ENCODE measurements at places on chromosomes 6 and 20. TPM values are rescaled to one million over a fixed set of nuclear protein-coding genes. Genes with fewer than 3 reads are reported as not detected.

- DNase-seq, result no peak
Observed at GRCh38 chr6:81589465-81590313, 162.8 kb downstream of the TENT5A start.

GRCh38 chr6:108869876-108870275 is 21.7 kb downstream of the ARMC2 start:
- DNase-seq, result no peak

DNA sequence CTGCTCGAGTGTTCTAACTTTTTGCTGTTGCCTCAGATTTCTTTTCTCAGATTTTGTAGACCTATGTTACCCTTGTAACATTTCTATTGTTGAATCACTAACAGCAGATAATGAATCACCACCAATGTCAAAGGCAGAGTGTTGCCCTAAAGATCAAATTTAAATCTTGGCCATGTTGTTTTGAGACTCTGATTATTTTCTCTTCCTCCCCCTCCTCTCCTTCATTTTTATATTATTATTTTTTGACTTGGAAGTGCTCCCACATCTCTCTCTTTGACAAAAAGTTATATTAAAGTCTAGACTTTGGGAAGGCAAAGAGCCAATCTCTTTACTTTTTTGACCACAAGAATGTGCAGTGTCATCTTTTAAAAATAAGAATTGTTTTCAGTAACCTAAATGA is 422.7 kb downstream of the NKAIN2 start:
- no peak for DNase-seq

DNA sequence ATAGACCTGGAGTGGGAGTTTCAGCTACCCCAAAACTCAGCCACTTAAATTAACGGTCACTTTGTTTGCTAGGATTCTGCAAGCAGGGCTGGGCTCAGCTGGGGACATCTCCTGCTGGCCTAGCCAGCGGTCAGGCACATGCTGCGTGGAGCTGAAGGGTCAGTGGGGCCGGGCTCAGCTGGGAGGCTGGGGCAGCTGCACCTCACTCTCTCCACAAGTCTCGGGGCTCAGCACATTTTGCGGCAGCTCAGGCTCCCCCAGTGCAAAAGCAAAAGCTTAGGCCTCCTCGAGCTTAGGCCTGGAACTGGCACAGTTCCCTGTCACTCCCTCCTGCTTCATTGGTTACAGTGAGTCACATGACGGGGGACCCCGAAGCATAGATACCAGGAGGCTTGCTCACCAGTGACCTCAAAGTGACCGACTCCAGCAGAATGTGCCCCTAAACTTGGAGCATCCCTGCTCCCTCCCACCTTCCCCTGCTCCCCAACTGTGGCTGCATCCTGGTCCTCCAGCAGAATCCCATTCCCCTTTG is 80.6 kb upstream of the CST7 start:
- no peak for DNase-seq

GRCh38 chr6:156538875-156539660 is 238.1 kb upstream of the ARID1B start:
- DNase-seq, result no peak

GRCh38 chr6:148981515-148981914 is 234.7 kb downstream of the UST start:
- DNase-seq, result no peak

DNA sequence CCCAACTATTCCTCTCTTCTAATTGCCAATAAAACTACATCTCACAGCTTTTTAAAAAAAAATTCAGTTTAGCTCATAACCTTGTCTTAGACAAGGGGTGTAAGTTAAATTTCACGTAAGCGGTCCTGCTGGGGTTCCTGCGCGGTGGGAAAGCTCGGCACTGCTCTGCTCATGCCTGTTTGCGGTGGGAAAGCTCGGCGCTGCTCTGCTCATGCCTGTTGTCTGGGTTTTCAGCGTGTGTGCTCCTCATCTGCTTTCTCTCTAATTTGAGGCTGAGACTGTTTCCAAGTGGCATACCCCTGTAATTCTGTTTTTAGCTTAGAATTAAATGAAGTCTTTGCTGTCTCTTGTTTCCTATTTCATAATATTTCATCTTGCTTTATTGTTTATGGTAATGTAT is 18.6 kb downstream of the ARID1B start:
- no peak for DNase-seq

- DNase-seq, result peak; percentile 51
Observed at GRCh38 chr20:25148181-25148981, 47.1 kb upstream of the ENTPD6 start.

GRCh38 chr6:56289721-56290120 is 42.3 kb upstream of the COL21A1 start:
- DNase-seq, result no peak

- DNase-seq, result no peak
Observed at GRCh38 chr20:38501858-38502436, 29.3 kb downstream of the RALGAPB start.

Gene NKX2-2
- total RNA-seq, result not detected

Gene FGD2
- total RNA-seq, result 20.5 TPM

- DNase-seq, result peak; percentile 57
Observed at GRCh38 chr20:56439771-56440291, 27.8 kb downstream of the CASS4 start.

DNA sequence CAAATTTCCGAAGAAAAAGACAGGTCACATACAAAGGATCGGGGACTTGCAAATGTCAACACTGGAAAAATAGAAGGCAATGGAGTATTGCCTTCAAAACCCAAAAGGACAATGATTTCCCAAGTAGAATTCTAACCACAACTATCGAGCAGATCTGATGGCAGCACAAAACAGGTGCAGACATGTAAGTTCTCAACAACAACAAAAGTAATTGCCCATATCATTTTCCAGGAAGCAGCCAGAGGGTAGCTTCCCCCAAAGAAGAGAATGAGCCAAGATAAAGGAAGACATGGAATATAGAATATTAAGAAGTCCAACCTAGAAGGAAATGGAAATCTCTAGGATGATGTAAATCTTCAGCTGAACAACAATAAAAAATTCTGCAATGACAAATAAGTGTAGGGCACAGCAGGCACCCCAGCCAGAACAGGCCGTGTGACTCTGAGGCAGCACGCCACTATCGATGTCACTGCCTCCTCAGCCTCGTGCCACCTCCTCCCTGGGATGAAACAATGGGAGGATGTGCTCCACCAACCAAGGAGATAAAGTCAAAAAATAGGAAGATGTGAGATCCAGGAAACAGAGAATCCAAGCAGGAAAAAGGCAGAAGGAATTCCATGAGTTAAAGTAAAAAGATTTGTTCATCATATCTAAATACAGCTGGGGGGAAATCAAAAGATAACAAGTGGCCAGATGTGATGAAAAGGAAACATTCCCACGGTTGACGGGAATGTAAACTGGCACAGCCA is 34.1 kb downstream of the SERPINB1 start:
- no peak for DNase-seq

DNA sequence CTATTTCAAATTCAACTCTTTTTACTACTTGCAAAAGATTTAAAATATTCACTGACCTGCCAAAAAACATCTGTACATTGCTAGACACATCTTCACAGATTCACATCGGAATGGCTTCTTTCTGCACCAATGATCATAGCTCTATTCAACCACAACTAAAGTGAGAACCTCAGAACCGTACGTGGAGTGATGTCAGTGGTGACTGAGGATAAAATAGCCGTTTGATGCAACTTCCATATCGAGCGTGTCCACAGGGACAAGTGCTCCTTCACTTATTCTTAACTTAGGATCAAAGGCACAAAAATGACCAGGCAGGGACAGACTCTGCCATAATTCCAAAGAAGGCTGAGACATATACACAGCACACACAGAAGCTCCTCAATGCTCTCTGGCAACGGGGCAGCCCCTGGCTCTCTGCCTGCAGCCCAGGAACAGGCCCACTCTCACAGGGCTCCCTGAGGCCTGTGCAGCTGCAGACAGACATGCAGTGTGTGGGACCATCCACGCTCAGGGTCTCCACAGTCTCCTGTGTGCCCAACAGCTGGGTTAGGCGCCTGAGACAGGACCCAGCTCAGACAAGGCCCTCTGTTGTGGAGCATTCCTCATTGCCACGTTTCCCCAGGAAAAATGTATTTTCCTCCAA is 22.8 kb downstream of the FYN start:
- DNase-seq, result no peak

Gene SNX9
- 56.7 TPM for total RNA-seq

DNA sequence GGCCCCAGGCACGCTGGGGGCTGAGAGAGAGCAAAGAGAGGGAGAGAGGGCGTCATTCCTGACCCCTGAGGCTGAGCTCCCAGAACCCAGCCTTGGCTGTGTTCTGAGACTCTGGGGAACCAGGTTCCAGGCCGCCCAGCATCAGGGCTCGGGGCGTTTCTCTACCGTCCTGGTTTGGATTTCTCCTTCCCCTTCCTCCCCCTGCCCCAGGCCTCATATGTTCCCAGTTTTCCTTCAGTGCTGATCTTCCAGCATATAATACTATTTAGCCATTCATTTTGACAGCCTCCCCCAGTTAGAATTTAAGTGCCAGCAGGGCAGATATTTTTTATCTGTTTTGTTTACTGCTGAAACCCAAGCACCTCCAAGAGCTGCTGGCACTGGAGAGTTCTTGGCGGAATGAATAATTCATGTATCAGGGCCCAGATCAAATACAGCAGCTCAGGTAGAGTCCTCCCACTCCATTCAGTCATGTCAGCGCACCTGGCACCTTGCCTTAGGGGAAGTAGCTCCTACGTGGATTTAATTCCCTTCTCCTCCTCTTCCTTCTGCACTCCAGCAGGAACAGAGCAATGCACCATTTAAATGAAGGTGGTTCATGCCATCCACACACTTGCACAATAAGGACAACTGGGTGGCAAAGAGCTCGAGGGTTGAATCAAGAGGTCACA is 23.4 kb upstream of the FRMD1 start:
- no peak for DNase-seq

DNA sequence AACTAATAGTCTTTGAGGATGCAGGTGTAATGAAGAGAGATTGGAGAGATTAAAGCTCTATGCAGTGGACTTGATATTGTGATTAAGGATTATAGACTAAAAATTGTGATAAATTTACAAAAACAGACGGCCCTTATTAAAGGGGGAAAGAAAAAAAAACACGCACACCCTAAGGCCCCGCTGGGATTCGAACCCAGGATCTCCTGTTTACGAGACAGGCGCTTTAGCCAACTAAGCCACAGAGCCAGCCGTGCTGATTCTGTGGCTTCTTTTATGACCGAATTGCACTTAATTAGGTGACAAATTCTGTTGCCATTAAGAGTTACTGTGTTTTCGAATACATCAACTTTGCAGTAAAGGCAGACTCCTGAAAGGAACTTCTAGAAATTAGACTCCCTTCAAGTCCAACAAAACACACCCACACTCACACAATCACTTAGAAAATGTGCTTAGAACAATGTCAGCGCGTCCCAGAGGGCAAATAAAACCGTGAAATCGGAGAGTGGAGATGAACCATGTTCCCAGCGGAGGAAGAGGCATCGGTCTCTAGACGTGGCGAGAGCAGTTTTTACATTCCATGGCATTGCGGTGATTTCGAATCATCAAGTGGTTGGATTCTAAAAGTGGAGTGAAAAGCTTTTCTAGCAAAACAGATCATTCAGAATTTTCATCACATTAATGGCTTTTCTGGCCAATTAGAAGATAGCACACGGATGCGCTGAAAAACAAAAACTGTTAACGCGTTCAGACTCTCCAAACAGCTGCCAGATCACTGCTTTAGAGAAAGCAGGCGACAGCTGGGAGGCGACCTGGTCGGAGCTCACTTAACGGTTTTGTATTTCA is 122.6 kb downstream of the GPX5 start:
- DNase-seq, result peak; percentile 18

Gene TMEM217
- total RNA-seq, result 0.55 TPM

GRCh38 chr6:14717307-14717706 is 528.6 kb upstream of the JARID2 start:
- no peak for DNase-seq

Gene SPATA25
- 2.8 TPM for total RNA-seq

Gene UNC5CL
- 26.4 TPM for total RNA-seq

Gene CASS4
- 2.0 TPM for total RNA-seq

DNA sequence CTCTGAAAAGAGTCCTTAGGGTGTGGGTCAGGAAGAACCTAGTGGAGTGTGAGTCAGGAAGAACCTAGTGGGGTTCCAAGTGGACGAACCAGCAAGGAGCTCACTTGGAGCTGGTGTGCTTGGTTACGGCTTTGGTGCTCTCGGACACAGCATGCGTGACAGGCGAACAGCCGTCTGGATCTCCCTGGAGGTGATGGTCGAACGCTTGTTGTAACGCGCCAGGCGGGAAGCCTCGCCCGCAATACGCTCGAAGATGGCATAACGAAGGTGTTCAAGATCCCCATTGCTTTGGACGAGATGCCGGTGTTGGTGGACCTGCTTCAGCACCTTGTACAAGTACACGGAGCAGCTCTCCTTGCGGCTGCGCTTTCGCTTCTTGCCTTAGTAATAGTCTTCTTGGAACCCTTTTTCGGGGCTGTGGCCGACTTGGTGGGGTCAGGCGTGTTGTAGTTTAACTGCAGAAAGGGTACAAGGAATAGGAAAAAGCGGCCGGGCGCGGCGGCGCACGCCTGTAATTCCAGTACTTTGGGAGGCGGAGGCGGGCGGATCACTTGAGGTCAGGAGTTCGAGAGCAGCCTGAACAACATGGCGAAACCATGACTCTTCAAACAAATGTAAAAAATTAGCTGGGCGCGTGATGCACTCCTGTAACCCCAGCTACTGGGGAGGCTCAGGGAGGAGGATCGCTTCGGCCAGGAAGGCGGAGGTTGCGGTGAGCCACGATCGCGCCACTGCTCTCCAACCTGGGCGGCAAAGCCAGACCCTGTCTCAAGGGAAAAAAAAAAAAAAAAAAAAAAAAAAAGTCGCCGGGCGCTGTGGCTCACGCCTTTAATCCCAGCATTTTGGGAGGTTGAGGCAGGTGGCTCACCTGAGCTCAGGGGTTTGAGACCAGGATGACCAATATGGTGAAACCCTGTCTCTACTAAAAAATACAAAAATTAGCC is 48.0 kb downstream of the OR2B2 start:
- DNase-seq, result no peak

DNA sequence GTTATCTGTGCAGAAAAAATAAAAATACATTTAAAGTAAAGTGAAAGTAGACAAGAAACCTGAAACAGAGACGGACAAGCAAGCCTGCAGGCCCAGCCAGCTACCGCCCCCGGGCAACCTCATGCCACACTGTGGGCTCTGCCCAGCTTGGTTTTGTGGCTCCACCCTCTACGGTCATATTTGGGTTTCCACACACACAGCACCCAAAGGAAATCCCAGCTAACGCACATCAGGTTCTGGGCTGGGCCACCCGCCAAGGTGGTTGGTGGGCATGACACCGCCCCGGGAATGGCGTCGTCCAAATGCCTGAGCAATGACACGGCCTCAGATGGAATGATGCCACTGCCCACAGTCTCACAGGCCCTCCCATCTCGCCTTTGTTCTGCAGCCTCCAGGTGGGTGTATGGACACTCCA is 22.9 kb downstream of the FAM110A start:
- no peak for DNase-seq

Gene HLA-DOA
- 8.4 TPM for total RNA-seq

Gene OXT
- 0.46 TPM for total RNA-seq

Gene IPCEF1
- 3.3 TPM for total RNA-seq

Gene TGM3
- 1.4 TPM for total RNA-seq
